ENCODE measurements at places on chromosomes 1 and 21.

- no peak for DNase-seq
Observed at GRCh38 chr1:31675161-31675560, 28.7 kb downstream of the COL16A1 start.

- peak; percentile 11 for DNase-seq
Observed at GRCh38 chr1:33966346-33967141, 102.7 kb downstream of the HMGB4 start.

- no peak for DNase-seq
Observed at GRCh38 chr1:221683681-221684080, 58.2 kb downstream of the DUSP10 start.

- DNase-seq, result no peak
Observed at GRCh38 chr1:178749581-178750166, 24.6 kb downstream of the RALGPS2 start.

DNA sequence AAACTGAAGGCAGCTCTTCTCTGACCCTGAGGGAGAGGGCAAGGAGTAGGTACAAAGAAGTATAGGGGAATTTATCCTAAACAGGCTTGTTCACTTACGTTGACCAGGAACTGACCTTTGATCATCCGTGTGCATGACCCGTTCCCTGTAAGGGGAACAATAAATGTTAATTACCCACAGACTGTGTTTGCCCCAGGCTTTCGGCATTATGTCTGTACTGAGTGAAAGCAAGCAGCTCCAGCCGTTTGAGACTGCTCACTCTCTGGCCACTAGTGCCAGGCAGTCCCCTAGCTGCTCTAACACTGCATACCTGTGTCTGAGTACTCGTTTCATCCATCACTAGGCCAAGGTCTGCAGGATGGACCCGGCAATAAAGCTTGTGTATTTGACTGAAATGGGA, 1365.3 kb downstream of the NCAM2 start:
- DNase-seq, result peak; percentile 43

DNA sequence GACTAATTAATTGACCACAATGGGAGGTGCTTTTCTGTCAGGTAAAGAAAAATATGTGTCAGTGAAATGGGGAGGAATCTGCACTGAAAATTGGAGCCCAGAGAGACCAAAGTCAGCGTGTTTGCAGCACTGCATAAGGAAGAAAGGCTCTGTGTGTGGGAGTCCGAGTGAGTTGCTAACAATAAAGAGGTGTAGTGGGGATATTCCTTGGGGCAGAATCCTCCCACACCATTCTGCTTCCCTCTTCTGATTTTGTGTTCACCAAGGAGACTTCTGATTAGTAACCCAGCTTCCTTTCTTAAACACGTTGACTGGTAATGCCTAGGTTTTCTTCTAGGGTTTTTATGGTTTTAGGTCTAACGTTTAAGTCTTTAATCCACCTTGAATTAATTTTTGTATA, 240.5 kb downstream of the RPS6KC1 start:
- no peak for DNase-seq

DNA sequence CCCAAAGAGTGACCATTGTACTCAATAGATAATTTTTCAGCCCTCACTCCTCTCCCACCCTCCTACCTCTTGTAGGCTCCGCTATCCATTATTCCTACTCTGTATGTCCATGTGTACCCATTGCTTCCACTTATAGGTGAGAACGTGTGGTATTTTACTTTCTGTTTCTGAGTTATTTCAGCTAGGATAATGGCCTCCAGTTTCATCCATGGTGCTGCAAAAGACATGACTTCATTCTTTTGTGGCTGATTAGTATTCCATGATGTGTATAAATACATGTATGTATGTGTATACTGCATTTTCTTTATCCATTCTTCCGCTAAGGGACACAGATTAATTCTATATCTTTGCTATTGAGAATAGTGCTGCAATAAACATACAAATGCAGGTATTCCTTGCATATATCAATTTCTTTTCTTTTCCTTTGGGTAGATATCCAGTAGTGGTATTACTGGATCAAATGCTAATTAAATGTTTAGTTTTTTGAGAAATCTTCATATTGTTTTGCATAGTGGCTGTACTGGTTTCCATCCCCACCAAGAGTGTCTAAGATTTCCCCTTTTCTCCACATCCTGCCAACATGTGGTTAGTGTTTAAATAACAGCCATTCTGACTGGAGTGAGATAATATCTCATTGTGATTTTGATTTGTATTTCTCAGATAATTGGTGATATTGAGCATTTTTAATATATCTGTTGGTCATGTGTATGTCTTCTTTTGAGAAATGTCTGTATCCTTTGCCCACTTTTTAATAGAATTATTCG, 4.9 kb downstream of the LY9 start:
- DNase-seq, result no peak

DNA sequence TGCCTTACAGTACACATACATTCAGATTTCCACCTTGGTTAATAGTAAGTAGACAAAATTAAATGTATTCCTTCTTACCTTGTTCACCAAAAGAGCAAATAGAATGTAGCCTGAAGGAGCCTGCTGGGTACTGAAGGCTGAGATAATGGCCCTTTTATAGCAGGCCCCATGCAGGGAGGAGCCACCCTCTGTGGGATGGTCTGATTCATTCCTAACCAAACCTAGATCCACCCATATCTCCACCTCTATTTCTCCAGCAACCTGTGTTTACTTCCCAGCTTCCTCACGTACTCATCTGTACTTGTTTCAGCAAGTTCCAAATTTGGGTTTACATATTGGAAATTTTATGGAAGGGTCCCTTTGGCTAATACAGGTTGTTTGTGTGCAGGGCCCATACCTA, at the start of gene FLG:
FLG (minus strand) TSS at position 129 of the 400 bp plus-strand sequence. CDS start 9,783 bp downstream, outside the sequence.
- peak; percentile 16 for DNase-seq

GRCh38 chr1:25744636-25745425, 55.2 kb upstream of the SELENON start:
- DNase-seq, result no peak

- DNase-seq, result peak; percentile 90
Observed at GRCh38 chr1:1137256-1138045, 21.6 kb upstream of the C1orf159 start.

GRCh38 chr1:76613886-76614285, 253.4 kb upstream of the ST6GALNAC5 start:
- DNase-seq, result no peak

DNA sequence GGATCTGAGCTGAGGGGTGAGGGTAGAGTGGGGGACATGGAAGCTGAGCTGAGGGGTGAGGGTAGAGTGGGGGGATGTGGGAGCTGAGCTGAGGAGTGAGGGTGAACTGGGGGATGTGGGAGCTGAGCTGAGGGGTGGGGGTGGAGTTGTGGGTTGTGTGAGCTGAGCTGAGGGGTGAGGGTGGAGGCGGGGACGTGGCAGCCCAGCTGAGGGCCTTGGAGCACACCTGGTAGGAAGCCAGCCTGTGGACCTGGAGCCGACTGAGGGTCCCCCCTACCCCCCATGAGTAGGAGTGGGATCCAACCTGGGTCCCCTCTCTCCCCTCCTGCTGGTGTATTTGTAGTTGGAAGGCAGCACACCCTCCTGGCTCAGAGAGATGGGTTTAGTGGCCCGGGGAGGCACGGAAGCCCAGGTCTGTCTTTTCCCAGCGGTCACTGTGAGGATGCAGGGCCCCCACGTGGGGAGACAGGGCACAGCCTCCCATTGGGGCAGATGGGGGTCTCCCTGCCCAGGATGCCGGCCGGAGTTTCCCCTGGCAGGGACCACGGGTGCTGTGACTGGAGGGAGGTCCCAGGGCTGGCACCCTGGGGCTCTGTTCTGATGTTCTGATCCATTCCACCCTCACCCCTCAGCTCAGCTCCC, 13.2 kb upstream of the NPHP4 start:
- DNase-seq, result no peak

- no peak for DNase-seq
Observed at GRCh38 chr1:231991231-231991630, 364.6 kb downstream of the DISC1 start.

- DNase-seq, result no peak
Observed at GRCh38 chr1:225921734-225922709, 2.0 kb downstream of the PYCR2 start.

- peak; percentile 91 for DNase-seq
Observed at GRCh38 chr1:225454733-225455132, 26.9 kb upstream of the LBR start.

GRCh38 chr1:235820061-235820460, 46.6 kb downstream of the LYST start:
- DNase-seq, result no peak

GRCh38 chr1:235881930-235882700, 15.4 kb upstream of the LYST start:
- DNase-seq, result no peak

DNA sequence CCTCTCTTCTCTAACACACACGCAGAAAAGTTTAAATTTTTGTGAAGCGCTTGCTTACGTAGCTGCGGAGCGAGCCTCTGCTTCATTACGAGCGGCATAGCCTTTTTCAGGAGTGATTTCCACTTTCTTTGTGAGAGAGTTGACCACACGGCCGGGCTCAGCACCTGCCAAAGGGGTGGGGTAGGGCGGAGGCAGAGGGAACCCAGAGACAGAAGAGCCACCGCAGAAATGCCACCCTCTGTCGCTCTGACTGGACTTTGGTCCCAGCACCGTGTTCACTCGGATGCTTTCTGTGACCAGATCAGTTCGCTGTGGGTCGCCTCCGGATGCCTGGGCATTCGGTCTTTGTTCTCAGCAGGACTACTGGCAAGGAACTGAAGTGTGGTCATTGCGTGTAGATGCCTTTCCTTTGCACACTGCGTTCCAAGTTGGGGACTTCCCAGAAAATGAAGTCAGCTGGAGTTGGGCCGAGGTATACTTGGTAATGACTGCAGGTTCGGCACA, 883 bp downstream of the CHODL start:
- peak; percentile 95 for DNase-seq

DNA sequence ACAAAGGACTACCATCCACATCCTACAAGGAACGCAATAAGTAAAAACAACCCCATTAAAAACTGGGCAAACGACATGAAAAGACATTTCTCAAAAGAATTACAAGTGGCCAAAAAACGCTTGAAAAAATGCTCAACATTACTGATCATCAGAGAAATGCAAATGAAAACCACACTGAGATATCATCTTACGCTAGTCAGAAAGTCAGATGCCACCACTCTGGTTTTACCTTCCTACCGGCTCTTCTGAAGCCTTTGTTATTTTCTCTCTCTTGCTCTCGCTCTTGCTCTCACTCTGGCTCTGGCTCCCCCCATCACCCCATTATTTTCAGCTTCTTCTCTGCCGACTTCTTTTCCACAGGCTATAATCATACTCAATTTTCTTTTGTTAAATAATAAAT, 38.8 kb downstream of the VPS45 start:
- no peak for DNase-seq

- peak; percentile 60 for DNase-seq
Observed at GRCh38 chr1:203173566-203173965, 2.1 kb downstream of the MYBPH start.

DNA sequence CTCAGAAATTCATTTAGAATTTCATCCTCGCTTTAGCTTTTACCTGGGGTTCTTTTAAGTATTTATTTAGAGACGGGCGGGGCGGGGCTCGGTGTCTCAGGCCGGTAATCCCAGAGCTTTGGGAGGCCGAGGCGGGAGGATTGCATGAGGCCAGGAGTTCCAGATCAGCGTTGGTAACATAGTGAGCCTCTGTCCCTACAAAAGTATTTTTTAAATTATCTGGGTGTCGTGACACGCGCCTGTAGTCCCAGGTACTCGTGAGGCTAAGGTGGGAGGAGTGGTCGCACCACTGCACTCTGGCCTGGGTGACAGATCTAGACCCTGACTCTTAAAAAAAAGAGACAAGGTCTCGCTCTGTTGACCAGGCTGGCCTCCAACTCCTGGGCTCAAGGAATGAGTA, 942 bp upstream of the RSBN1 start:
- DNase-seq, result no peak

DNA sequence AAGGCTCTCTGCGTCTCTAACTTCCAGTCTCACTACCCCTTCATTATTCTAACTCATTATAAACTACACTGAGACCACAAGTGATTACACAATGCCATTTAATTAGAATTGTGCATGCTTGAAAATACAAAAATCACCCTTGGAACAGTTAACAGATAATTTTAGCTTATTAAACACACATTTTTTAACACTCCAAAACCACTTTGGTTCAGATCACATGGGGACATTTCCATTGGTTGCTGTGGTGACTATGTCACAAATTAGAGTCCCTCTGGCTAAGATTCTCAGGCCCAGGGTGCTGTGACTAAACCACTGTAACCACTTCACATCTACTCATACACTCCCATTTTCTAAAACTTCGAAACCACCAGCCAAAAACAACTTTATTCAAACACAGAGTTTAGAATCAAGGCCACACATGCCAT, 43.0 kb downstream of the JAK1 start:
- no peak for DNase-seq

DNA sequence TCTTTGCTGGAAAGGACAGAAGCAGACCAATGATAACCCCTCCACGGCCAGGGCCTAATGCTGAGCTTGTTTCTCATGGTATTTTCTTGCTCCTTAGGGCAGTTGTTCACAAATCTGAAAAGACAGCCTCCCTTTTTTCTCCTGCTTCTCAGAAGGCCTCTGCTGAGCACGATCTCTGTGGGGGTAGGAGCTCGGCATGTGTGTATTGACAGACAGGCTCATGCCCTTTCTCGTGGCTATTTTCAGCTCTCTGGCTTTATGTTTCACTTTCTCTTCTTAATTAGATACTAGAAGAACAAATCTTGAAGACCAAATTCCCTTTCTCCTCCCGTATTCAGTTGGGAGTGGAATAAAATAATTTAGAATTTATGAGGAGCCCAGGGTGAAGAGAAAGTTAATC, 768 bp upstream of the RIIAD1 start:
- no peak for DNase-seq

GRCh38 chr21:31117128-31117916, 79.0 kb upstream of the KRTAP19-8 start:
- peak; percentile 46 for DNase-seq

- DNase-seq, result no peak
Observed at GRCh38 chr1:82177192-82177591, 376.5 kb downstream of the ADGRL2 start.

DNA sequence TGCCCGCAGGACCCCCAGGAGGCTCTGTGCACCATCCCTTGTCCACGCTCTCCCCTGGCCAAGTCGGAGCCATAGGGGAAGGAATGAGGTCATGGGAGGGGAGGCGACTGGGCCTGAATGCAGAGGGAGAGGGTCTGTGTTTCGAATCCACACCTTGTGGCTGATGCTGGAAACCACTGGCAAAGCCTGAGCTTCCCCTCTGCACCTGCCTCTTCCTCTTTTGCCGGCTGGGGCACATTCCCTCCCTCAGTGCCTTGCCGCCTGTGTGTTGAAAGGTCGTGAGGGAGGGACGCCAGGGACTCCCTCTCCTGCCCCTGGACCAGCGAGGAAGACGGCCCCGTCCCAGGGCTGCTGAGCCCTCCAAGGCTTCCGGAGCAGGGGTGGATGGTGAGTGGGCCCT, 27.3 kb downstream of the PRDM16 start:
- no peak for DNase-seq

DNA sequence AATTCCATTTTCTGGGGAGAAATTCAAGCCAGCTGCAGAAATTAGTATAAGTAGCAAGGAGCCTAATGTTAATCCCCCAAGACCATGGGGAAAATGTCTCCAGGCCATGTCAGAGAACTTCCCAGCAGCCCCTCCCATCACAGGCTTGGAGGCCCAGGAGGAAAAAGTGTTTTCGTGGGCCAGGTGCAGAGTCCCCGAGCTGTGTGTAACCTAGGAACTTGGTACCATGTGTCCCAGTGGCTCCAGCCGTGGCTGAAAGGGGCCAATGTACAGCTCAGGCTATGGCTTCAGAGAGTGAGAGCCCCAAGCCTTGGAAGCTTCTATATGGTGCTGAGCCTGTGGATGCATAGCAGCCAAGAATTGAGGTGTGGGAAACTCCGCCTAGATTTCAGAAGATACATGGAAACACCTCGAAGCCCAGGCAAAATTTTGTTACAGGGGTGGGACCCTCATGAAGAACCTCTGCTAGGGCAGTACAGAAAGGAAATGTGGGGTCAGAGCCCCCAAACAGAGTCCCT, 286.3 kb downstream of the MATN1 start:
- no peak for DNase-seq

- no peak for DNase-seq
Observed at GRCh38 chr1:223634423-223634822, 31.1 kb downstream of the CAPN8 start.

Measured in SW480 (cell line).